Dermis microvascular lymphatic vessel endothelial cell (primary cell): ENCODE measurements at places on chromosomes 13 and 19. TPM values are rescaled to one million over a fixed set of nuclear protein-coding genes. Genes with fewer than 3 reads are reported as not detected.

Gene CGB5
- not detected in 2 replicates for total RNA-seq

Gene TMIGD2
- not detected in 2 replicates for total RNA-seq

DNA sequence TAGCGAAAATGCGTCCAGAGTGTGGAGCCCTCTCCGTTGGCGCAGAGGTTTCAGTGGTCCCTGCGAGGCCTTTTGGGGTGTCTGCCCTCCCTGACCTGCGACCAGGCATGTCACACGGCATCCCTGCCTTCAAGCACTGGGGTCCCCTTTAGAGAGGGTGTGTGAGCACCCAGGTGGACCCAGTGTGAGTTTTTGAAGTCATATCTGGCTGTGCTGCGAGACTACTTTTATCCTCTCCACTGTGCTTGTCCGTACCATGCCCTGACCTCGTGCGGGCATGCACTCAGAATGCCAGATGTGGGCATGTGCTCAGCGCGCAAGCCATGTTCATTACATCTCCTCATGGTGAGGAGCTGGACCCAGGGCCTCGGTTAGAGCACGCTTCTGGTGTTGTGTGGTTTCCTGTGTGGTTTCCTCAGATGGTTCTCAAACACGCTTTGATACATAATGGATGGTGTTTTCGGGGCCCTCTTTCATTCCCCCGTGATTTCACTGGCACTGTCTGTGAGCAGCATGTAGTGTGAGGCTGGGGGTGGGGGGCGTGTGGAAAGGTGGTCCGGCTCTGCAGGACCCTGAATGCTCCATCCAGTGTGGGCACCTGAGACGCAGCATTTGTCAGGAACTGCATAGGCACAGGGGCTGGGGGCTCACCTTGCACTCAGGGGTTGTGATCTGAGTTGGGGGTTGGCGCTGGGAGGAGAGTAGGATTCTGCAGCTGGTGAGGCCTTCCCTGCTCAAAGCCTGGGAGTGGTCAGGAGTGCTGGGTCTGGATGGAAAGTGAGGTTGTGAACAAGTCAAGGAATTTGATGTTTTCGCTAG, 2.3 kb downstream of the TFDP1 start:
- no peak for DNase-seq

GRCh38 chr13:21615427-21615826, 11.5 kb upstream of the MICU2 start:
- DNase-seq: no peak

DNA sequence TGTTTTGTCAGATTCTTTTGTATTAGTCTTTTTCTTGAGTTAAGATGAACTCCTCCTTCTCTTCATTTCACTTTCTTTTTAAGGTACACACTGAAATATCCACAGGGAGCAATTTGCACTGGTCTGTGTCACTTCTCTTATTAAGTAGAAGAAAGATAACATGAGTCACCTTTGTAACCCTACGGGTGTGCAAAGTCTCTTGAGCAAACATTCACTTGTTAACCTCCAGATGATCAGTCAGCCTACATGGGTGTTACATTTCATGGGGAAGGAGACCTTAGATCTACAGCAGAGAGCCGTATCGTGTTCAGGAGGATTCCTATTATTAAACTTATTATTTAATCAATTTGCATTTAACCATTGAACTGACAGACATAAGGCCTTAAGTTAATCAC, 5.1 kb downstream of the ZNF507 start:
- no peak for DNase-seq

GRCh38 chr19:48398375-48399235, 5.1 kb downstream of the GRIN2D start:
- DNase-seq: no peak

Gene NLRP9
- total RNA-seq: not detected in 2 replicates

DNA sequence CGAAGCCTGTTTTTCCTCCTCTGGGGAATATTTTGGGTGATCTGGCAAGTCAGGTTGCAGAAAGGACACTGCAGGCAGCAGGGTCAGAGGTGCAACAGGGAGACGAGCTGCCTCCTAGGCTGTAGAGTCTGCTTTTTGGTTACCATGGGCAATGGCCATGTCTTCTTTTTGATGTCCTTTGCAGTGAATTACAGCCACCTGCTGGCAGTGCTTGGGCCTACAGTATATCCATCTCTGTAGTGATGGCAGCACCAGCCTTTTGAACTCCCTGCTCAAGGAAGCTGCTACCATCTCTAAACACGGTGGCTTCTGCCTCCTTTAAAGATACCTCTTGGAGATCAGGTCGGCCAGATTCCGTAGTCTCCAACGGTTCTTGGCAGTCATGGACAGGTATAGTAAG, 73.9 kb downstream of the WTIP start:
- peak; percentile 34 for DNase-seq

GRCh38 chr13:98490866-98491265, 86.0 kb downstream of the STK24 start:
- no peak for DNase-seq

DNA sequence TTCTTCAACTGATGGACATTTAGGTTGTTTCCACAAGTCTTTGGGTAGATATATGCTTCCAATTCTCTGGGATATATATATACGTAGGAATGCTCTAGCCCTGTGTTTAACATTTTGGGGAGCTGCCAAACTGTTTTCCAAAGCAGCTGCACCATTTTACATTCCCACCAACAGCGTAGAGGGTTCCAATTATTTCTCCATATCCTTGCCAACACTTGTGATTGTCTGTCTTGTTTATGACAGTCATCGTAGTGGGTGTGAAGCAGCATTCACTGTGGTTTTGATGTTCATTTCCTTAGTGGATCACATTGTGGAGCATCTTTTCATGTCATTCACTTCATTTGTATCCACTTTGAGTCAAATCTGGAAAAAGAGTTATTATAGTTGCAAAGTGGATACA, 4.7 kb upstream of the CBLC start:
- DNase-seq: no peak

GRCh38 chr19:29526730-29527499, 1.1 kb downstream of the VSTM2B start:
- DNase-seq: no peak

GRCh38 chr13:29556742-29557141, 38.7 kb downstream of the SLC7A1 start:
- no peak for DNase-seq

Gene ZNF480
- 3.2 and 5.2 TPM in 2 replicates for total RNA-seq

Gene C1QTNF9
- total RNA-seq: not detected in 2 replicates

GRCh38 chr13:111385183-111385857, 64.9 kb downstream of the TEX29 start:
- no peak for DNase-seq

Gene ACER1
- total RNA-seq: not detected in 2 replicates

- no peak for DNase-seq
Measured at GRCh38 chr13:70253834-70254233, 145.6 kb upstream of the KLHL1 start.

GRCh38 chr19:40417643-40417981, 4.4 kb upstream of the PRX start:
- no peak for DNase-seq

GRCh38 chr19:51695702-51696315, 2.7 kb downstream of the SPACA6 start:
- DNase-seq: no peak

Gene FFAR1
- not detected in 2 replicates for total RNA-seq

DNA sequence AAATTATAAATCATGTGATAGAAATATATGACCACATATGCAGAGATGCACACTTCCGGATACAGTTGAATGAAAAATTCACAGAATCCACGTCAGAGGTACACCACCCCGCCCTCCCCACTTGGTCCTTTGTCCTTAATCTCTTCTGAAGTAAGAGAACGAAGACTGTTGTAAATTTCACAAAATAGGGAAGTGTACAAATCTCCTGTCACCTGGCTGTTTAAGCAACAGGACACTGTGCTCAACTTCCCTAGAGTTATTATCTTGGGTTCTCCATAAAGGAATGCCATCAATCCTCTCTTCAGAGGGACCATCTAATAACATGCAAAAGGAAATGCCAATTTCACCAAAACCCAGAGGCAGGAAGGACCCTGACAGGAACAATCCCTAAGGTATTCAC, 10.5 kb upstream of the CEACAM6 start:
- no peak for DNase-seq

DNA sequence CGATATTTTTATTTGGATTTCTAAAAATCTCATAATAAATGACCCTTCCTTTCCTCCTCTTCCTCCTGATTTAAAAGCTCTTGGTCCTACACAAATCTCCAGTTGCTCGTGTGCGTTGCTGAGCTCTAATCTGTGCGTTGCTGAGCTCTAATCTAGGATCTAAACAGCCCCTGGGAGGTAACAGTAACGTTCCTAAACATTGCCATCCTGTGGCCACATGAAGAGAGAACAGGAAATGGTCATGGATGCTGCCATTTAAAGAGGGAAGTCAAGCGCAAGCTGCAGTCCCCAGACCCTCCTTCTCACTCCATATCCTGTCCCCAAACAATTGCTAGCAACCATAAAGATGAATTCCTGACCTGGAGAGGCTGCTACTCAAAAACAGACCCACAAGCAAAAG, 170.8 kb downstream of the NUFIP1 start:
- DNase-seq: no peak

DNA sequence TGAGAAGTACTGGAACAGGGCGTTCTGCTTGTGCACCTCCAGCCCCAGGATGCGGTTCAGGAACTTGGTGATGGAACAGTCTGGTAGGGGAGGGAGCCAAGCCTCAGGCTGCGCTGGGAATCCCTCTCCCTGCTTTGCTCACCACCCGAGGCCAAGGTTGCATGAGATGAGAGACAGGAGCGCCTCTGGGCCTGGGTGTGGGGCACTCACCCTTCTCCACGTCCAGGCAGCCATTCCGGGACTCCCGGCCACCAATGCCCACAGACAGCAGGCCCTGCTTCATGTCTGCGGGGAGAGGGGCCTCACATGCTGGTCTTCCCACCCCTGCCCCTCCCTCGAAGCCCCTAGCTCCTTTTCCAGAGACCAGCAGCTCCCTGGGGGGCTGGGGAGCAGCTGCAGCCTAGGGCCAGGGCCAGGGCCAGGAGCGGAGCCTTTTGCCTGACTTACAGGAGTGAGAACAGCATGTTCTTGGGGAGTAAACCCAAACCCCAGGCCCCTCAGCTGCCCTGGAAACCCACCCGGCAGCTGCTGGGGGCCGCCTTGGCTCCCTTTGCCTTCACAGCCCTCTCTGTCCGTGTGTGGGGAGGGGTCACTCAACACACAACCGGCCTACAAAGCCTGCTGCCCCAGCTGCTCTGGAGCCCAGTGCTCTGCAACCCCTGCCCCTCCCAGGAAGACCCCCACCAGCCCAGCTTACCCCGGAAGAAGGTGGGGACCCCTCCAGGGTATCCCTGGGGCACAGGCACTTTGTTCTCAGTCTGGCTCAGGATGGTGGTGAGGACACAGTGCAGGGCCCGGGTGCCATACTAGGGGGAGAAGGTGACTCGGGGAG, 7.2 kb downstream of the GPX4 start:
- no peak for DNase-seq

DNA sequence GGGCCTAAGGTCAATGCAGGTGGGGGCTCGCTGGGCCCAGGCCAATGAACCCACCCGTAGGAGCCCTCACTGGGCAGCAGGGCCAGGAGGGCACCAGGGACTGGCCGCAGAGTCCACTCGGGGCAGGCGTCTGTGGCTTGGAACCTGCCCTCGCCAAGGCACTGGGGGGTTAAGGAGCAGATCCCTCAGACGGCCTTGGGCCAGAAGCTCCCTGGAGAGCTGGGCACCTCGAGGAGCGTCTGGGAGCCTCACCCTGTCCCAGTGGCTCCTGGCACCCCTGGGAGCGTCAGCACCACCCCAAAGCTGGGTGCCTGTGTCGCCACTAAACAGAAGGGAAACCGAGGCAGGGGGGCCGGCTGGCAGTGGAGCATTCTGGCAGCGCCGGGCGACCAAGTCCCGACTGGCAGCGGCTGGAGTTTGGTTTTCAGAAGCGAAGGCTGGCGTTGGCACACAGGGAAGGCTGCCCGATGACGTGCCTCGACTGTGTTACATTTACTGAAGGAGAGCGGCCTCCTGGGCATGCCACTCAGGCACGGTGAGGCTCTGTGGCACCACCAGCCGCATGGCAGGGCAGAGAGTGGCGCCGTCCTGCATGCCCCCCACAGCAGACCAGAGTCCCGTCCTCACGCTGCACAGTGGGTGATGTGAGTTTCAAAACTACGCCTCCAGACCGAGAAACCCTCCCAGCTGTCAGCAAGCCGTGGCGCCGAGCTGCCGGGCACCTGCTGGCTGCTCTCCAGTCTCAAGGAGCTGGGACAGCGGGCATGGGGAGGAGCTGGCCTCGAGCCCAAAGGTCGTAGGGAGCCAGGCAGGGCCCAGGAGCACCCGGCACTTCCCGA, 9.2 kb upstream of the MEX3D start:
- no peak for DNase-seq

DNA sequence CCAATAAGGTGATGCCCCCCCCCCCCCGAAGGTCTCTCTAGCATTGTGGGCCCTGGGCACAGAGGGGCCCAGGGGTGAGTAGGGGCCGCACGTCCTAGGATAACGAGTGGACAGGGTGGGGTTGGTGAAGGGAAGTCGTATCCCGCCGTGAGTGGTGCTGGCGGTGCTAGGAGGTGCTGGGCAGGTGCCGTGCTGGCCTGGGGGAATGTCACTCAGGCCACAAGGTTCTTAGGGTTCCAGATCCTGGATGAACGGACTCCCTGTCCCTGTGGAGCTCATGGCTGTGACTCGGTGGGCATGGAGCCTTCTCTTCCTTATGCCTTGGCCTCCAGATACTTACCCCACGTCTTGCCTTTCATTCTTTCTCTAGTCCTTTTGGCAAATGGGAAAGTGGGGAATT, 157.4 kb upstream of the SOX1 start:
- no peak for DNase-seq

Gene KLK5
- total RNA-seq: not detected in 2 replicates

DNA sequence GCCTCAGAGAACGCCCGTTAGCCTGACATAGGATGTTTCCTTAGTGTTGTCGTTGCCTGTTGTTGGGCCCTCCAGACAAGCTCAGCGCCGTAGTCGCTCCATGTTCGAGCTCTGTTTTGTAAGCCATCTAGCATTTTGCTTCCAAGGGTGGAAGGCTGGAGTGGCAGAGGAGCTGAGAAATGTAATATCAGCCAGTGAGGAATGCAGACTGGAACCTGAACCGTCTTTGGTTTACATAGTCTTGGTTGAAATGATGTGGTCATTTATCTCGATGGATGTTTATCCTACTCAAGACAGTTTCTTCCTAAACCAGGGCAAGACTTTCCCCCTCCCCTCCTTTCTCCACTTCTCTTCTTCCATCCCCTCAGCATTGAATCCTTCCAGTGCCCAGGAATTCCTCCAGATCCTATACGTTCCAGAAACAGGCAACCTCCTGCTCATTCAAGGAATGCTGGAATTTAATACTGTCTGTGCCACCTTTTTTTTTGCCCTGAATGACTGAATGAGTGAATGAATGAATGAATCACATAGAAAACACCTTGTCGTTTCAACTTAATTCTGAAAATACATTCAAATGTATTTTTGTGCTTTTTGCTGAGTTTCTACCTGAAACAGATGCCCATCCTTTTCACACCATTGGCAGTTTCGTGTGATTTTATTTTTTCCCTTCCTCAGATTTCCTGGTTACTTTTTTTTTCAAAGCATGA, 109.5 kb upstream of the MBNL2 start:
- DNase-seq: no peak

DNA sequence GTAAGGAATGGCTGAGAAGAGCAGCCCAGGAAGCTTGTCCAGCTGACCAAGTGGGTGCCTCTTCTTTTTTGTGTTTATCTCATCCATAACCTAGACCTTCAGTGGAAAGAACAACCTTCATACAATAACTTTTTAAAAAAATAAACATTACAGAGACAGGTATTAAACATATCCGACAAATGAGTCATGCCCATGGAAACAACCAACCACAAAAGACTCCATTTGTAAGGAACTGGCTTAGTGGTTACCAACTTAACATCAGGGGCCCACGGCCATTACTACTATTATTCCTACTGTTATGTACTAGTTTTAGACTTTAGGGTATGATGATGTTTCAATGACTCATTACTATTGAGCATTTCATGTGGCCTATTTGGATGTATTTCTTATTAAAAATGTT, 191.7 kb upstream of the SERP2 start:
- DNase-seq: no peak

Gene SPART
- 41.7 and 51.2 TPM in 2 replicates for total RNA-seq

Gene GJA3
- under 0.01 TPM in 2 replicates for total RNA-seq
